ENCODE measurements at places on chromosomes 6 and 20.

DNA sequence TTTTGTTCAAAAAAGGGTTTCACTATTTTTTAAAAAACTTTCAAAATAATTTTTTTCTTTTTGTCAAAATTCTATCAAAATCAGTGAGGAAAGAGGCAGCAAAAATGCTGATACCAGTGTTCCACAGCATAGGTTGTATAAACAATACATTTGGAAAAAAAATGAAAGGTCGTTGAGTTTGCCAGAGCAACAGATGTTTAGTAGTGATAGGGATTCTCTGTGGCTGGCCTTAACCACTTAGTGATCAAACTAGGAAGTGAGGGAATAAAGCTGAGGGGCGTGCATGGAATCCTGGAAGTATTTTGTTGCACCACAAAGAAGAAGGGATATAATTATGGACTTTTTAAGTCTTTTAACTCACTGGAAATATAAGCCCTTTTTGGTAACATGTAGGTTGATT, 555.3 kb upstream of the CHD6 start:
- DNase-seq, result no peak

GRCh38 chr20:35104685-35105295, 12.2 kb upstream of the TRPC4AP start:
- no peak for DNase-seq

DNA sequence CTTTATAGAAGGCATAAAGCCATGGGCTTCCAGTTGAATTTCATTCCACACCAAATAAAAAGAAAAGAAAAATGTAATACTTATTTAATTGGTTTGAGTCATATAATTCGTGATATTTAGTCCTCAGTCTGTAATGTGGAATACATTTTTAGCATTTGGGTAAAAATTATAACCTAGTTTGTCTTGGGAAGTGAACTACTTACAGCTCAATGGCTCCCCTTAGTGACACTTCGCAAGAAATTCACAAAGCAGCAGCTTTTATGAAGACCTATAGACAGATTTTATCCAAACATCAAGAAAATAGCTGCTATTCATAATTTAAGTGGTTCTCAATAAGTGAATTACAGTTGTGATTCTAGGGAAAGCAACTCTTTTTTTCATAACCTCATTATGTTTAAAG, 72.1 kb downstream of the RSPO3 start:
- no peak for DNase-seq

DNA sequence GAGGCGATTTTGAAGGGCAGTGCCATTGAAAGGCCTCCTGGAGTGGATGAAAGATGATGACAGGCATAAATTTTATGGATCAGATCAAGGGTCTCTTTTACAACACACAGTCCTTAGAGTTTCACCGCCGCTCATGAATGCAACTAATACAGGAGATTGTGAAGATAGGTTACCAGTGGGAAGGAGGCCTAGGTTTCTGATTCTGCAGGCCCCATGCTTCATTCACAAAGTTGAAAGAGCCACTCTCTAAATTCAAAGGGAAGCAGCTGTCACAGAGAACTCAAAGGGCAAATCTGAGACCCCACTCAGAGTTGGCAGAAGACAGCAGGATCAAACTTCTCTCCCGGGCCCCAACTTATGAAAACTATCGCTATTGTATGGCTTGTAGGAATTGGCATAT, 137.6 kb downstream of the MAP3K7 start:
- no peak for DNase-seq

- DNase-seq, result peak; percentile 34
Observed at GRCh38 chr6:15296735-15297134, 50.9 kb downstream of the JARID2 start.

All from activated T-cell treated with anti-CD3 and anti-CD28 coated beads, Interleukin-2, amount 50 U/mL, for 72 hours (primary cell).